ENCODE measurements at places on chromosomes 5 and 9. TPM values are rescaled to one million over a fixed set of nuclear protein-coding genes. Genes with fewer than 3 reads are reported as not detected.

OBP2B gene
- not detected for total RNA-seq

DNA sequence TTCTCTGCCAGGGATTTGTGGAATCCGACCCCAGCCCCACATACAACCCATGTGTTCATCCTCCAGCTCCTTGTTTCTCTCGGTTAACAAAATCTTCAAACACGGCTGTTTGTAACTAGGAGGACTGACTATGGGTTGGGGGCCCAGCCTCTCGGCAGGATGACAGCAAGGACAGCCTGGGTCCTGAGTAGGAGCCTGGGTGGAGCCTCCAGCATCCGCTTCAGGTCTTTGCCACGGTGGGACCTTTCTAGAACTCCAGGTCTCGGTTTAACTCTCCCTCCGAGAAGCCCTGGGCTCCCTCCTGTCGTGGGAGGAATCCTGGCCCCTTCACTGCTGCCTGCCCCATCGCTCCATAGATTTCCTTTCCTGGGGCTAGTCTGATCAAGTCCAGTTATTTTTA lies 248.5 kb downstream of the PBX3 start:
- no peak for DNase-seq

GRCh38 chr5:97929383-97929782 lies 746.3 kb upstream of the RIOK2 start:
- no peak for DNase-seq

GABRA1 gene
- not detected for total RNA-seq

DNA sequence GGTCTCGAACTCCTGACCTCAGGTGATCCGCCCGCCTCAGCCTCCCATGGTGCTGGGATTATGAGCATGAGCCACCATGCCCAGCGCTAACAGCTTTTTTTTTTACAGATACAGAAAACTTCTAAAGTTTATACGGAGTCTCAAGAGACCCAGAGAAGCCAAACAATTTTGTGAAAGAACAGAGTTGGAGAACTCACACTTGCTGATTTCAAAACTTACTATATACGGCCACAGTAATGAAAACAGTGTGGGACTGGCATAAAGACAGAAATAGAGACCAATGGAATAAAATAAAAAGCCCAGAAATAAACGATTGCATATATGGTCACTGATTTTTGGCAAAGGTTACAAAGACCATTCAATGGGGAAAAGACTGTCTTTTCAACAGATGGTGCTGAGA lies 85.6 kb upstream of the CACNA1B start:
- no peak for DNase-seq

GRCh38 chr5:135660826-135661575 lies 82.2 kb upstream of the CXCL14 start:
- DNase-seq = no peak

DNA sequence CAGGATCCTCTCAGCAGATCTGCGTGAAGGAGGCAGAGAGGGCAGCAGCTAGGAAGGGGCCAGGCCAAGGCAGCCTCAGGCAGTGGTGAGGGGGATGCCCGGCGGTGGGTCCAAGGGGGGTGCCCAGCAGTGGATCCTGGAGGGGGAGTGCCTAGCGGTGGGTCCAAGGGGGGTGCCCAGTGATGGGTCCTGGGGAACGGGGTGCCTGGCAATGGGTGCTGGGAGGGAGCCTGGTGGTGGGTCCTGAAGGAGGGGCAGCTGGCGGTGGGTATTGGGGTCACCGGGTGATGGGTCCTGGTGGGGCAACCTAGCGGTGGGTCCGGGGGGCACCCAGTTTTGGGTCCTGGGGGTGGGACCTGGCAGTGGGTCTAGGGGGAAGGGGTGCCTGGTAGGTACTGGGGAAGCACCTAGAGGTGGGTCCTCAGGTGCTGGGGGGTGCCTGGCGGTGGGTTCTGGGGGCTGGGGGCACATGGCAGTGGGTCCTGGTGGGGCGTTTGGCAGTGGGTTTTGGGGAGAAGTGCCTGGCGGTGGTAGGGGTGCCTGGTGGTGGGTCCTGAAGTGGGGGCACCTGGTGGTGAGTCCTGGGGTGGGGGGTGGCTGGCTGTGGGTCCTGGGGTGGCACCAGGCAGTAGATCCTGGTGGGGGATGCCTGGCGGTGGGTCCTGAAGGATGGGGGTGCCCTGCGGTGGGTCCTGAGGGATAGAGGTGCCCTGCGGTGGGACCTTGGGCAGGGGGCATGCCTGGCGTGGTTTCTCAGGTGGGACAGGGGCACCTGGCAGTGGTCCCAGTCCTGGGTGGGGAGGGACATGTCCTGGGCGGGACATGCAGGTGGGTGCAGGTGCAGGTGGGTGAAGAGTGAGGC lies 1.9 kb downstream of the LRRC14B start:
- peak; percentile 38 for DNase-seq

PCDHGA7 gene
- total RNA-seq = 7.0 TPM

ZNF346 gene
- total RNA-seq = 8.3 TPM

DNA sequence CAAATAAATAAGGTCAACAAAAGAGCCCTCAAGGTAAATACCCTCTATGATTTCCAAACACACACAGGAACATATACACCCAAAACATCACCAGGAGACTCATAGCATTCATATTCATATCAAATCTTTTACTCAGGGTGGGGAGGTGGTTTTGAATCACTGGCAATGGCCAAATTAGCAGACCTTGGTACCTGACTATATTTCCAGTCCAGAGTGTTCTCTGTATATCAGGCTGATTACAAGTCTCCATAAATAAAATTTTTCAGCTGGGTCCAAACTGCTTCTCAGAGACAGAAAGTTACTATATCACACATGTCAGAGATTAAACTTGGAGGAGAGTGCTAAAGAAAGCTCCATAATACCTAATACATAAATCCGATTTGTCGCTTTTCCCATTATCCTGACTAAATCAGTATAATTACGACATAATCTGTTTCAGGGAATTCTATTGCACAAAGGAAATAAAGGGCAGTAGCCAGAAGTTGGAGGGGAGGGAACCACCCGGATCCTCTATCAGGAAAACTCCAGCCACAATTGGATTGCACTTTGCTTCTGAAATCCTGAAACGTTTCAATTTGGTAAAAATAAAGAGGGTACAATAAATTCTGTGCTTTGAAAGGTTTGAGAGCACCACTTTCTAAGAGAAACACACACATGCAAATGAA lies 7.0 kb upstream of the GOLGA1 start:
- DNase-seq = no peak

DNA sequence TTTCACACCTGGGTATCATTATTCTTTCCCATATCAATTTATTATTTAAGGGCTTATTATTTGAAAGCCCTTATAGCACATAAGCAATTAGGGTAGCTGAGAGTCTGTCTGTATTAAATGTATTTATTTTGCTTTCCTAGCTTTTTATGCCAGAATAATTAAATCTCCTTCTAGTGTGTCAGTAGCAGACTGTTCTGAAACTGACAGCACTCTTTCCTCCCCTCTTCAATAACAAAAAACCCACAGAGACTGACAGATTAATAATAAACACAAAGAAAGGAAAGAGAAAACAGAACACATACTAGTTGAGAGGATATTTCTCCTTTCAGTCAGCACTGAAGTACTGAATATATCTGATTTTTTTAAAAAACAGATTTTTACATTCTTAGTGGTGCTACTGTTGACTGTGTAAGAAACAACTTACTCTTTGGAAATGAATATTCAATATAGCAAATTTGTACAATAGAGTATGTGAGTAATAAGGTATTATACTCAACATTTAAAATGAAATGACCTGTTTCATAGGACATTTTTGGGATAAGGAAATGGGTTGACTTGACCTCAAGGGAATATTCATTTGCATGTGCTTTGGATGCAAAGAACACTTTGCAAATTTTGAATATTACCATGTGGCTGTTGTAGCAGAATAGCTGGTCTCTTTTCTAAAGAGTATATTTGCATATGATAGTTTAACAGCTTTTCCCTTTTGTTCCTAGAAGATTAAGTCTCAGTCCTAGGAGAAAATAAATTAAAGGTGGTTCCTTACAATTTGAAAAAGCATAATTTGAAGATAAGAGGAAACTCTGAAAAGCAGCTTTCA lies 208.3 kb downstream of the SPATA31D1 start:
- DNase-seq = no peak

GRCh38 chr5:133638436-133638835 lies 26.1 kb upstream of the FSTL4 start:
- no peak for DNase-seq

DNA sequence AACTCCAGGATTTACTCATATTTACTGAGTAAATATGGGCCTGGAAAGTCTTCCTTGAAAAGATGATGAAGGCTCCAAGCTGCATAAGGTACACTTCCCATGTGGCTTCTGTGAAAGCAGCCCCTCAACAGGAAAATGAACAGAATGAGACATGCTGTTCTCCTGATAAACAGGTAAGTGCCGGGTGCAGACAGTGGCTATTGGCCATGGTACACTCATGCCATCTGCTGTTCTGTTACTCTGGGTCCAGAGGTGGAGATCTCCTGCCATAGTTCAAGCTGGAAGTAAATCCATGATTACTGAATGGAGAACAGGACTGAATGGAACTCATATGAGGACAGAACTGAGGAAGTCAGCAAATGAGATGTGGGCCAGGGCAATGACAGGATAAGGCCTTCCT lies 103.6 kb downstream of the SLIT3 start:
- peak; percentile 31 for DNase-seq

UBAC1 gene
- 116 TPM for total RNA-seq

AFAP1L1 gene
- 48.9 TPM for total RNA-seq

RECK gene
- 4.5 TPM for total RNA-seq

PCDHA7 gene
- total RNA-seq = 0.12 TPM

GRCh38 chr5:100803397-100803796 lies 99.7 kb downstream of the ST8SIA4 start:
- DNase-seq = no peak

DNA sequence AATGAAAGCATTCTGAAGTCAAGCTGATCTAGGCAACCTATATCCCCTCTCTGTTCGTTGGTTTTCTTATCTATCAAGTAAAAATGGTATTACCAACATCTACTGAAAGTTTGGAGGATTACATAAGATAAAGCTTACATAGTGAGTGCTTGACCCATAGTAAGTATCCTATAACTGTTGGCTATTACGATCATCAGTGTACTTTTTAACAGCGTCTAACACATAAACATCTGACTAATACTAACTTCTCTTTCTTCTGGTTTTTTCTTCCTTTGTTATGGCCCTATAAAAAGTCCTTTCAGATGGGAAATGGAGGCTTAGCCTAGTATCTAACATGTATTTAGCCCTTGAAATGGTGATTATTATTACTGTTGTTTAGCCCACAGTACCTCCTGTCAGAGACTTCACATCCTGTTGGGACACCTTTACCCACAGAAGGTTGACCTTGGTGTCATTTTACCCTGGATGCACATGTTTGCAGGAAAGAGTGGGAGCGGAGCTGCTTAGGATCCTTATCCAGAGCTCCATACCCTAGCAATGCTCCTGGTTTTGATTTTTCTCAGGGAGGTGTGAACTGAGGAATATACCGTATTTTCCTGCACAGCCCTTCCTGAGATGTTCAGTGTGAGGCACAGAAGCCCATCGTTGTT lies 6.0 kb downstream of the INSYN2B start:
- DNase-seq = no peak

GRCh38 chr9:85971731-85972130 lies 30.8 kb downstream of the NAA35 start:
- no peak for DNase-seq

DNA sequence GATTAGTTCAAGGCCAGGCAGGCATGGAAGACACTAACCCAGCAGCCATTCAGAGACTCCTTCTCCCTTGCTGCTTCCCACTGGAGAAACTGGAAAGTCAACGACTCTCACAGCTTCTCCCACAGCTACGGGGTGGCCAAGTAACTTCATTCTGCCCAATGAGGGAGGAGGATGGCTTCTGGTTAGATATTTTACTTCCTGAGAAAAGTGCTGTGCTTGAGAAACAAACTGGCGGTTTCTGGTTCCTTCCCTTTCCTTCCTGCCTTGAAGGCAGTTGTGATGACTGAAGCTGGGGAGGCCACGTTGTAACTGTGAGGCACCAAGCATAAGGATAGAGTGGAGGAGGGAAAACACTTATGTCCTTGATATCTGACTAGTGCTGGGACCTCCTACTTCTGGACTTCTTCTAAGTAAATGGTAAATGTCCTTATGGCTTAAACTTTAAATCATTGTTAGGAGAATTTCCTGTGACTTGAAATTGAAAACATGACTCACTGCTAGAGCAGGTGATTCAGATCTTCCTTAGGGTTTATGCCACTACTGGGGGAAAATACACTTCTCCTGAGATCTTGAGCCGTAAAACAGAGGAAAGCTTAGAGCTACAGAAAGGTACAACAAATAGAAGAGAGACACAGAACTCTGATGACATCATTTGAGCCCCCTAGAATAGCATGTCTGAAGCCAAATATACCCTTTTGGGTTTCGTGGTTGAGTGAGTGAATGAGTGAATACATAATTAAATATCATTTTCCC lies 3.1 kb upstream of the GNPDA1 start:
- no peak for DNase-seq

DNA sequence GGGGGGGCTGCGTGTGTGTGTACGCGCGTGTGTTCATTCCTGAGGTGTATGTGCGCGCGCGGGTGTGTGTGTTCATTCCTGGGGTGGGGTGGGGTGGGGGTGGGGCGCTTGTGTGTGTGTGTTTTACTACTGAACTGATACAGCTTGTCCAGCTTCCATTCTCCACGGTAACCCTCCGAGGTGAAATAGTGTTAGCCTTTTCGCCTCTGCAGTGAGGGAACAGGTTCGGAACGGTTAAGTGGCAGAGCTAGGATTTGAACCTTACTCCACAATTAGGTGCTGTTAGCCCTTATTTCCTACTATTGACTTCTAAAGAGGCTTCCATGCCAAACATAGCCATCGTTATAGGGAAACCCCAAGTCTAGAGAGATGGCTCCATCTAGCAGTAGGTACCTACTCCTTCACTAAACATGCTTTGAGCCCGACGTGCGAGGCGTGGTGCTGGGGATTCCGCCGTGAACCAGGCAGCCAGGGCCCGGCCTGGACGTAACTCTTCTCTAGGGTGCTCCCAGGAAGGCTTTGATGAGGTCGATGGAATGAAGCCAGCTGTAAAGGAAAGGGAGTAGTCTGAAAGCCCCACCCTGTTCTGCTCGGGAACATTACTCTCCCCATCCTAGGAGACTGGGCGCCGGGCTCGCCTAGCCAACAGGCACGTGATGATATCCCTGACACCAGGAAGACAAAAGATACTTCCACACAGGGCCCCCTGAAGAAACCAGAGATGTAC lies 782 bp upstream of the SKP1 start:
- peak; percentile 43 for DNase-seq

ANKRD31 gene
- not detected for total RNA-seq

- DNase-seq = no peak
These were observed 7.5 kb upstream of the CCDC69 start for GRCh38 chr5:151231359-151231758.

DNA sequence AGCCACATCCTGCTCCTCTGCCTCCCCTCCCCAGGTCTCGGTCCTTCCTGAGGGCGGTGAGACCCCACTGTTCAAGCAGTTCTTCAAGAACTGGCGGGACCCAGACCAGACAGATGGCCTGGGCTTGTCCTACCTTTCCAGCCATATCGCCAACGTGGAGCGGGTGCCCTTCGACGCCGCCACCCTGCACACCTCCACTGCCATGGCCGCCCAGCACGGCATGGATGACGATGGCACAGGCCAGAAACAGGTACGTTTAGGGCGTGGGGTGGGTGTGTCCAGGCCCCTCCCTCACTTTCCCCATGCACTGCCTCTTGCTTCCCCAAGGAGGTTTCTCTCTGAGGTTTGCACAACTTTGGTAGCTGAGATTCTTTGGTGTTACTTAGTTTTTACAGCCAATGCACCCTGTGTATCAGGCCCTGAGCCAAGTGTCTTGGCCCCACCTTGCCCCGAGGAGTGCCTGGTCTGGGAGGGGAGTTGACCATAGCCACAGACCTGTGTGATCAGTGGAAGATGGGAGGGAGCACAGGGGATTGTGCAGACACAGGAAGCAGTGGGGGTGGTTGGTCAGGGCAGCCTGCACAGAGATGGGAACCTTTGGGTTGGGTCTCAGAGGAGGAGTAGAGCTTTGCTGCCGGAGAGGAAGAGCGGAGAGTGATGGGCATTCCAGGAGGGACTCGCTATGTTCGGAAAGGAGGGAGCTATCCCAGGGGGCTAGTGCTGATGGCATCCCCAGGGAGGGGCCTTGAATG lies 50.8 kb downstream of the GSN start:
- DNase-seq = no peak
